NCI-H2081 treated with DMSO at 0.1 percent for 48 hours (cell line): ENCODE measurements at places on chromosomes 12 and 14.

- DNase-seq, result no peak
Observed at GRCh38 chr14:100307766-100308426, 1.7 kb upstream of the SLC25A29 start.

GRCh38 chr12:7693793-7694192, 1.8 kb downstream of the GDF3 start:
- no peak for DNase-seq

GRCh38 chr14:94679937-94680861, 68.0 kb downstream of the SERPINA3 start:
- no peak for DNase-seq

GRCh38 chr12:64566831-64567517, 43.3 kb upstream of the RASSF3 start:
- no peak for DNase-seq

- DNase-seq, result no peak
Observed at GRCh38 chr14:71452539-71452938, 479.7 kb upstream of the RGS6 start.

DNA sequence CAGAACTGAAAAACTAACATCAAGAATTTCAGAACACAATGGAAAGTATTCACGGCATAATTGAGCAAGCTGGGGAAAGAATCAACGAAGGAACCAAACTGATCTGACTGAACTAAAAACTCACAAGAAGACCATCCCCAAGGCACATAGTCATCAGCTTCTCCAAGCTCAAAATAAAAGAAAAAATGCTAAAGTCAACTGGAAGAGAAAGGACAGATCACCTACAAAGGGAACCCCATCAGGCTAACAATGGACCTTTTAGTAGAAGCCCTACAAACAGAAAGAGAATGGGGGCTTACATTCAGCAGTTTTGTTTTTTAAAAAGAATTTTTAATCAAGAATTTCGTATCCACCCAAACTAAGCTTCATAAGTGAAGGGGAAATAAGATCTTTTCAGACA, 11.7 kb downstream of the TAS2R50 start:
- DNase-seq, result no peak

DNA sequence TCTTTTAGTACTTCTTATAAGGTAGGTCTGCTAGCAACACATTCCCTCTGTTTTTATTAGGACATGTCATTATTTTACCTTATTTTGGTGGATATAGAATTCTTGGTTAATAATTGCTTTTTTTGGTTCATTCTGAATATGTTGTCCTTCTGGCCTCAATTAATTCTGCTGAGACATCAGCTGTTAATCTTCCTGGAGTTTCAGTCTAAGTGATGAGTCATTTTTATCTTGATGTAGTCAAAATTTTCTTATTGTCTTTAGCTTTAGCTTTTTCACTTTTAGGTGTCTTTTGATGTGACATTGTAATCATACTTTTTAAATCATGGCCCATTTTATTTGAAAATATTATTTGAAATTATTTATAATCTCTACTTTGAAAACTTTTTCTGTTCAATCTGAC, 104.9 kb upstream of the PMCH start:
- DNase-seq, result no peak
